ENCODE measurements at places on chromosomes 3 and 15.
A peak's percentile ranks its signal among the peaks of the same experiment; 100 is the strongest.

- no peak overlapping the region for H3K4me3 ChIP-seq
- H3K27me3 ChIP-seq = no peaks in the 10 kb centered on the region
- no peak overlapping the region for H3K27ac ChIP-seq
- no peak for DNase-seq
- H3K4me1 ChIP-seq = no peaks in the 10 kb centered on the region
Observed at GRCh38 chr3:140830391-140830790, 111.2 kb upstream of the SLC25A36 start.

DNA sequence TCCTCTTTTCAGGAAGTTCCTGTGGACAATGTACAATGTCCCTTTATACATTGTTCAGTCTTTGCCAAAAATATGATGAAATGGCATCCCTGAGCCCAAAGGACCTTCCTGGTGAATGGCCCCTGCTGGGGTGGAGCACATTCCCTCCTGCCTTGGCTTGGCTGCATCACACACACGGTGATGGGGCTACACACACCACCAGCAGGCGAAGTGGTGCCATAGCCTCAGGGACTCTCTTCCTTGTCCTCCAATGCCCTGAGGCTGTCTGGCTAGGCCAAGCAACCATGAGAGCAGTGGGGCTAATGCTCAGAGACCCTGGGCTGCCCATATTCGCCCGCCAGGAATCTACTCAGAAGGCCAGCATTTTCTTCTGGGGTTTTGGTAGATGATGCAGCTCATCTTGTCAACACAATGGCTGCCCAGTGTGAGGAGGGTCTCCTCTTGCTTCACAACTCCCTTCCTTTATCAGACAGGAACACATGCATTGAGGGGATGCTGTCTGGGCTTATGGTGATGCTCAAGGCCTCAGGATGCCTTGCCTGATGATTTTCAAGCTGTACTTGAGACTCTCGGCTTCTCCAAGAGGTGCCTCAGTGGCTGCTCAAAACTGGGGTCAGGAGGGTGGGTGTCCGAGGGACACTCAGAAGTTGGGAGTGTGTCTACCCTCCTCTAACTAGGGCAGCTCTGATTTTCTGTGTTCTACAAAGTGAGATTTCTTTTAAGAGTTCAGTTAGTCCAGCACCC, 40.9 kb upstream of the EPHB1 start:
- no peaks in the 10 kb centered on the region for H3K36me3 ChIP-seq
- H3K4me1 ChIP-seq = no peaks in the 10 kb centered on the region
- no peaks in the 10 kb centered on the region for H3K27me3 ChIP-seq
- DNase-seq = no peak

- H3K27ac ChIP-seq = no peak overlapping the region
- H3K4me1 ChIP-seq = peaks cover 10% of the 10 kb centered on the region
- DNase-seq = no peak
- H3K36me3 ChIP-seq = no peaks in the 10 kb centered on the region
- H3K27me3 ChIP-seq = no peaks in the 10 kb centered on the region
- no peak overlapping the region for H3K4me3 ChIP-seq
Observed at GRCh38 chr15:56758770-56759449, 25.6 kb upstream of the ZNF280D start.

GRCh38 chr3:156483426-156483825, 71.5 kb downstream of the SSR3 start:
- no peak for DNase-seq
- H3K27ac ChIP-seq = peak overlapping the region; percentile 21
- no peak overlapping the region for H3K4me3 ChIP-seq
- H3K4me1 ChIP-seq = peaks cover 6% of the 10 kb centered on the region

DNA sequence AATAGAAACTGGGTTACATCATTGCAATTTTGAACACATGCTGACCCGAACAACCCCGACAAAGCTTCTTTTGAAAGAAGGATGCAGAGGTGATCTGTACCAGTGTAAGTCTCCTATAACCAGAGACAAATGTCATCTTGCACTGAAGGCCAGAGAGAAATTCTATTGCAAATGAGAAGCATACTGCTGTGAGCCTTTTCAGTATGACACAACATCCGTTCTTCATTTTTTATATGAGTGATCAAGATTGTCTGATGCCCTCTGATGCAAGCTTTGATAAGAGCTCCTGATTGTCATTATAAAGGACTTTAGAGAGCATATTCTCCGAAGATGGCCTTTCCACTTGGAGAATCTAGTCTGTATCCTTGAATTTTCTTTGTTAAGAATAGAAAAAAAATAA, 36.9 kb downstream of the PCOLCE2 start:
- no peaks in the 10 kb centered on the region for H3K27me3 ChIP-seq
- H3K36me3 ChIP-seq = no peaks in the 10 kb centered on the region
- H3K27ac ChIP-seq = no peak overlapping the region
- H3K4me1 ChIP-seq = peaks cover 12% of the 10 kb centered on the region

DNA sequence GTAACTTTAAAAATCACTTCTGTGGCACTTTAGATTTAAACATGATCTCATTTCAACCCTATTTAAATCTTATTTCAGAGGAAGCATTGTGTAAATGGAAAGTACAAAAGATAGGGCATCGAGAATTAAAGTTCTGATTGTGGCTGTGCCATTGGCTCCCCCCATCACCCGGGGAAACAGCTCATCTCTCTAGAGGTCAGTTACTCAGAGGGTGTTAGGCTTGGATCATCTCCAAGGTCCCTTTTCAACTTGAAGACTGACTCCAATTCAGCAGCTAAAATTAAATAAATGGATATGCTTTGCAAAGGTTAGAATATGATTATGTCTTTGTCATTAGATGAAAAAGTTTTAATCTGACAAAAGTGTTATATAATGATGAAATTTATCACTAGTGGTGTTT, 20.1 kb downstream of the CADM2 start:
- no peaks in the 10 kb centered on the region for H3K4me1 ChIP-seq
- H3K27ac ChIP-seq = no peak overlapping the region
- H3K27me3 ChIP-seq = no peaks in the 10 kb centered on the region
- H3K4me3 ChIP-seq = no peak overlapping the region

DNA sequence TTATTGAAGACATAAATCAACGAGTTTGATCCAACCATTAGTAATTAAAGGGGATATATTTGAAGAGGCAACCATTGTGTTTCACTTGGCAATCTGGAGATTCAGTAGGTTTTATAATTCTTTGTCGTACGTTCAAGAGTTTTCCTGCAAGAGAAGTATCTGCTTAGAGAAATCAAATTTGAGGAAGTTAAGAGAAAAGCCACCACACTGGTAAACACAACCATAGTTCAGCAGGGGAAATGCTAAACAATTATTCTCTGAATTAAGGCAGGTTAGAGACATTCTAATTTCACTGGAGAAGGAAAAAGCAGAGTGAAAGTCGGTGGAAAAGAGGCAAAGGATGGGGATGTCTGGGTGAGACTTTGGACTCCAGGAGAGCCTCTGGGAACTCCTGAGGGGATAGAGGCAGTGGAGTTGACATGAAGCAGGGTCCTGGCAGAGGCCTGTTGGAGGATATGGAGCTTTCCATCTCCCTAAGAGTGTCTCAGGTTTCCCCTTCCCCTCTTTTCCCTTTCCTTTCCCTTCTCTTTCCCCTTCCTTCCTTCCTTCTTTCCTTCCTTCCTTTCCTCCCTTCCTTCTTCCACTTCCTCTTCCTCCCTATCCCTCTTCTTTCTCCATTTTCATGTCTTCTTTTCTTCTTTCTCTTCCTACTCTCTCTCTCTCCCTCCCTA, 26.5 kb downstream of the SPINK8 start:
- no peak overlapping the region for H3K4me3 ChIP-seq
- no peaks in the 10 kb centered on the region for H3K27me3 ChIP-seq
- no peaks in the 10 kb centered on the region for H3K36me3 ChIP-seq
- no peaks in the 10 kb centered on the region for H3K4me1 ChIP-seq
- DNase-seq = no peak

GRCh38 chr15:96037584-96037983, 292.9 kb upstream of the NR2F2 start:
- no peak overlapping the region for H3K27ac ChIP-seq
- no peak overlapping the region for H3K4me3 ChIP-seq
- no peaks in the 10 kb centered on the region for H3K27me3 ChIP-seq
- no peak for DNase-seq
- H3K4me1 ChIP-seq = no peaks in the 10 kb centered on the region

- peaks cover 51% of the 10 kb centered on the region for H3K27me3 ChIP-seq
- H3K4me3 ChIP-seq = no peak overlapping the region
- H3K4me1 ChIP-seq = no peaks in the 10 kb centered on the region
- H3K27ac ChIP-seq = no peak overlapping the region
Observed at GRCh38 chr15:82064824-82065223, 19.0 kb upstream of the MEX3B start.

GRCh38 chr15:92992720-92993119, 92.6 kb downstream of the CHD2 start:
- peaks cover 99% of the 10 kb centered on the region for H3K36me3 ChIP-seq
- no peak overlapping the region for H3K27ac ChIP-seq
- no peak for DNase-seq
- no peak overlapping the region for H3K4me3 ChIP-seq
- H3K4me1 ChIP-seq = no peaks in the 10 kb centered on the region

DNA sequence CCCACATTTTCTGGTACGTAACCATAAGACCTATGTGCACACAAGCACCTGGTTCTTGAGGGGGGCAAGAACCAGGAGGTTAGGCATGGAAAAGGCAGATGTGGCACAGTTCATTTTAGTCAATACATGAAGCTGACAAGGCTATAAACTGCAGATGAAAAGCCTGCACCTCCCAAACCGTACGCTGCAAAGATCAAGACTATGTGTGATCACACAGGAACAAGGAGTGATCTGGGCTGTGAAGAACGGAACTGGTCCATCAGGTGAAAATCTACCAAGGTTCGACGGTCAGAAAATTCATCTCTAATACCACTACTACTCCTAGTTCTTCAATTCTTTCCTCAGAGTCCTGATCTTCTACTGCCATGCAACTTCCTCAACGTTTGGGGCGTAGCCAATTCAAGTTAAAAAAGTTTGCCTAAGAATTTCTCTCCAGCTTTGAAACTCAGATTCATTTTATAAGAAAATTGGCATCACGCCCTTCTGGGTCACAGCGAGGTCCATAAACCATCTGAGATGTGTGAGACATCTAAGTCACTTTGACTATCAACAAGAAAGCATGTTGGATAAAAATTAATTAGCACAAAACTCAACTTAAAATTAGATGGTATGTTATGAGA, 41.9 kb downstream of the PLD1 start:
- peaks cover 5% of the 10 kb centered on the region for H3K4me1 ChIP-seq
- DNase-seq = no peak
- no peaks in the 10 kb centered on the region for H3K27me3 ChIP-seq
- H3K27ac ChIP-seq = no peak overlapping the region

DNA sequence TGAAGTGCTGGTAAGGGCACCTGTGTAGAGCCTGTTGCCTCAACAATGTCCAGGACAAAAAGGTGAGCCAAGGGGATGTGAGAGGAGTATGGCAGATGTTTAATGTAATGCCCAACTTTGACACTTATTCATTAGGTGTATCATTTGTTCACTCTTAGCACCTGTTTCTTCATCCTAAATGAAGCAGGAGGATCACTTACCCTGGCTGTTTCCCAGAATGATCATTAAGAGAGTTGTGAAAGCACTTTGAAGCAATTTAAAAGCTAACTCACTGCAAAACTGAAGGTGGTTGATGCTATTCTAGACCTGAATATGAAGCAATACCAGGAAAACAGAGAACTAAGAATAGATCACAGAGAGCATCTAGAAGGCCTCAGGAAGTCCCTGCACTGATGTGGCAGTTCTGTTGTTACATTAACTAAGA, 3.4 kb upstream of the HHLA2 start:
- no peaks in the 10 kb centered on the region for H3K36me3 ChIP-seq
- no peaks in the 10 kb centered on the region for H3K27me3 ChIP-seq
- H3K4me3 ChIP-seq = no peak overlapping the region
- no peaks in the 10 kb centered on the region for H3K4me1 ChIP-seq
- DNase-seq = no peak

DNA sequence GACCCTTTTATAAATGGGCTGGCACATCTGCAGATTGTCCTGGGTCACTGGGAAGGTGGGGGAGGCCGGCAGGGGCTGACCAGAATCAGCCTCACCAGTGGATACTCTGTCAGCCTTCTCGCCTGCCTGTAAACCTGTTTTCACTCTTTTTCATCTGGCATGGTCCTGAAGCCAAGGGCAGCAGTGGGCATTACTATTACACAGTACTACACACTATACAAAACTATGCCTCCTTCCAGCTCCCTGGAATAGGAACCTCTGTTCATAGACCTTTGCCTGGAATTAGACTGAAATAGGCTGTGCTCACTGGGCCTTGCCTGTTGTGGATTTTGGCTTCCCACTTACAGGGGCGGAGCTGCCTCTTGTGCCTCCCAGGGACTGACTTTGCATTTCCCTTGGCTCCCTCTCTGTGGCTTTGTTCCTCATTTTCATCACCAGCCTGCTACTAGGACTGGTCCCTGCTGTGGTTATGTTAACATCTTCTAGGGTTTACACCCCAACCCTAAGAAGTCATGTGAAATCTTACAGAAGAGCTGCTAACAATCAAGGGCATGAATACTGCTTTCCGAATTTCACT, 120.7 kb downstream of the FNDC3B start:
- DNase-seq = no peak
- peaks cover 27% of the 10 kb centered on the region for H3K4me1 ChIP-seq
- no peak overlapping the region for H3K4me3 ChIP-seq
- H3K36me3 ChIP-seq = no peaks in the 10 kb centered on the region
- H3K27me3 ChIP-seq = no peaks in the 10 kb centered on the region

DNA sequence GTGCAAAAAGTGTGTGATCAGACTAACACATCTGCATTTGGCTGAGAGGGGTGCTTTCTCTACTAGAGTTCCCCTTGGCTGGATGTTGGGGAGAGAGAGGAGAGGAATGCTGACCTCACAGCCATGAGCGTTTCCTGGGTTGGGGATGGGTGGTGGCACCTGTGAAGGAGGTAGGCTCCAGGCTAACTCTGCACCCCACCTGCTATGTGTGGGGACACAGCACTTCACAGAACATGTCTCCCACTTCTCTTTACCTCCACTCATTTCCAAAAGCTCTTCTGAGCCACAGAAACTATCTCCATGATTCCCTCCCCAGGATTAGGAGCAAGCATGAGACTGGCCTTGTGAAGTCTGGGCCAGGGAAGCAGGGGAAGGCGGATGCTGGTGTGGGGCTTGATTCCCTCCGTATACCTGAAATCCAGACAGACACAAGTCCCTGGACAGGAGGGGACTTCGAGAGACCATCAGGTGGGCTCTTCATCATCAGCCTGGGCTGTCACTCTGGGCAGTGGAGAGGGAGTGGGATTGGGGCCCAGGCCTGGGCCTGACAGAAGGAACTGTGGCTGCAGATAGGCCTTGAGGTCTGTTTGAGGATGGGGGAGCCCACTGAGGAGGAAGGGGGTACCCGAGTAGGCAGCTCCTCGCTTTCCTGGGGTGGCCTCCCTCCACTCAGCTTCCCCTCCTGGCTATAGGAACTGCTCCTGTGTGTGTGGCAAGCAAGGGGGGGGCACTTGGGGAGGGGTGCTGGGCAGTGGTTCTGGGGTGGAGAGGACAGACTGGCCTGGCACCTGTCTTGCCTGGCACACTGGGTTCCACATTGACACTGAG, 40.7 kb downstream of the FEM1B start:
- H3K4me1 ChIP-seq = no peaks in the 10 kb centered on the region
- H3K27me3 ChIP-seq = no peaks in the 10 kb centered on the region
- H3K36me3 ChIP-seq = no peaks in the 10 kb centered on the region
- no peak overlapping the region for H3K27ac ChIP-seq
- H3K4me3 ChIP-seq = no peak overlapping the region

DNA sequence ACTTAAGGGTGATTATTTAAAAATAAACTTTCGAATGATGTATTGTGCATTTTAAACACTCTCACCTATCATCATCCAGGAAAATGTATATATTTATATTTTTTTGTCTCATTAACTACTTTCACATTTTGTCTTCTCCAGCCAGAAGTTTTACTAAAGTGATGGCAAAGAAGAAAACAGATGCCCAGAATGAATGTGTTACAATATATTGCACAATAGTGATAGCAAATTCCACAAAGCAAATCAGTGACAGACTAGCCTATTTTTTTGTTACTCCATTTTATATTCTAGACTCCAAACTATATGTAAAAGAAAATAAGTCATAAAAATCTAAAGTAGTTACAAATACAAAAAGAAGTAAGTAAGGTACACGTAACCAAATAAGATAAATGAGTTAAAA, 414.7 kb downstream of the EPHA3 start:
- no peak for DNase-seq
- no peaks in the 10 kb centered on the region for H3K36me3 ChIP-seq
